Activated CD4-positive, alpha-beta T cell treated with anti-CD3 and anti-CD28 coated beads, Interleukin-2, amount 10 ng/mL, durations not matched to agents 7 days and 5 days (primary cell): ENCODE measurements at places on chromosomes 12 and 14. TPM values are rescaled to one million over a fixed set of nuclear protein-coding genes. Genes with fewer than 3 reads are reported as not detected.

GRCh38 chr14:91893669-91894068, 26.3 kb upstream of the TC2N start:
- DNase-seq: peak; percentile 16

- DNase-seq: no peak
Observed at GRCh38 chr12:45658020-45658419, 71.5 kb upstream of the ARID2 start.

DNA sequence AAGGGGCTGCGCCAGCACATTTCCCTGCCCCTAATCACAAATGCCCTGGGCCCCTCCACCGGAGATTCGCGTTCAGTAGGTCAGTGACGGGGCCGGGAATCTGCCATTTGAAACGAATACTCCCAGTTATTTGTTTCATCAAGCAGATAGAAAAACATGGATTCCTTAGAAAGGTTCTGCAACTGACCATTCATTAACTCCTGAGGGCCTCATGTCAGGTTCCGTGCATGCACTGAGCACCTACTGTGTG, 25.6 kb upstream of the UBC start:
- DNase-seq: no peak

Gene C12orf50
- not detected for total RNA-seq

- no peak for DNase-seq
Observed at GRCh38 chr12:49944046-49944445, 6.5 kb upstream of the AQP2 start.

- peak; percentile 53 for DNase-seq
Observed at GRCh38 chr14:71103662-71104484, 196.6 kb downstream of the PCNX1 start.

Gene MMP17
- total RNA-seq: 0.10 TPM

GRCh38 chr12:87556985-87557384, 472.2 kb downstream of the C12orf50 start:
- no peak for DNase-seq
